ENCODE measurements at places on chromosomes 3 and 15.

GRCh38 chr3:158649791-158650190 lies 5.5 kb downstream of the GFM1 start:
- DNase-seq: no peak

GRCh38 chr3:95134693-95135413 lies 1072.0 kb downstream of the NSUN3 start:
- DNase-seq: no peak

GRCh38 chr15:57827971-57828370 lies 121.5 kb downstream of the POLR2M start:
- DNase-seq: no peak

GRCh38 chr3:37694284-37694675 lies 167.4 kb upstream of the CTDSPL start:
- no peak for DNase-seq

Measured in stimulated activated CD4-positive, alpha-beta T cell treated with anti-CD3 and anti-CD28 coated beads, Interleukin-1b, Interleukin-23, amount 100 ng/mL, for 24 hours (primary cell).